Activated CD4-positive, CD25-positive, alpha-beta regulatory T cell (primary cell): ENCODE measurements at places on chromosomes 4 and X.

GRCh38 chr4:180696460-180697092 is 1546.6 kb upstream of the TENM3 start:
- DNase-seq = no peak

DNA sequence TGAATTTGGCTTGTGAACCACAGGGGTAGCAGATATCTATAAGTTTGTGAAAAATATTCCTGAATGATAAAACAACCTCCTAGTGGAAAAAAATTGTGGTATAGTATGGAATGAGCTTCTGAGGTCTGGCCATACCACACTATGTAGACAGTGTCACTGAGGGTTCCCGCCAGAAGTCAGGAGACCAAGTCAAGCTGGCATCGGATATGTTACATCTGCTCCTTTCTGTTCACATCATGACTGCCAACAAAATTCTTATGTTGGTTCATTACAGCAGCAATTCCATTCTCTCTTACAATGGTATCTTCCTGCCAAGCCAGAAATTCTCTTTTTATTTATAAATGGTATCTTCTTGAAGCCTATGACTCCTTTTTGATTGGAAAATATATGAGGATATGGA is 273.0 kb downstream of the PPP3CA start:
- DNase-seq = no peak

GRCh38 chr4:144861471-144861870 is 215.5 kb downstream of the HHIP start:
- no peak for DNase-seq

- no peak for DNase-seq
These were observed 77.5 kb downstream of the IRF2 start for GRCh38 chr4:184396570-184397515.

DNA sequence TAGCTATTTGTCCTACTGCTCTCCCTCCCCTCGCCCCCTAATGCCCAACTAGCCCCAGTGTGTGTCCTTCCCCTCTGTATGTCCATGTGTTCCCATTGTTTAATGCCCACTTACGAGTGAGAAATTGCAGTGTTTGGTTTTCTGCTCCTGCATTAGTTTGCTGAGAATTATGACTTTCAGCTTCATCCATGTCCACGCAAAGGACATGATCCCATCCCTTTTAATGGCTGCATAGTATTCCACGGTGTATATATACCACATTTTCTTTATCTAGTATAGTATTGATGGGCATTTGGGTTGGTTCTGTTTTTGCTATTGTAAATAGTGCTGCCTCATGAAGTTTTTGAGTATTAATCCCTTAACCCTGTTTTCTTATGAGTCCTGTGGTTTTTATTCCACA is 33.6 kb upstream of the CFAP299 start:
- DNase-seq = no peak

DNA sequence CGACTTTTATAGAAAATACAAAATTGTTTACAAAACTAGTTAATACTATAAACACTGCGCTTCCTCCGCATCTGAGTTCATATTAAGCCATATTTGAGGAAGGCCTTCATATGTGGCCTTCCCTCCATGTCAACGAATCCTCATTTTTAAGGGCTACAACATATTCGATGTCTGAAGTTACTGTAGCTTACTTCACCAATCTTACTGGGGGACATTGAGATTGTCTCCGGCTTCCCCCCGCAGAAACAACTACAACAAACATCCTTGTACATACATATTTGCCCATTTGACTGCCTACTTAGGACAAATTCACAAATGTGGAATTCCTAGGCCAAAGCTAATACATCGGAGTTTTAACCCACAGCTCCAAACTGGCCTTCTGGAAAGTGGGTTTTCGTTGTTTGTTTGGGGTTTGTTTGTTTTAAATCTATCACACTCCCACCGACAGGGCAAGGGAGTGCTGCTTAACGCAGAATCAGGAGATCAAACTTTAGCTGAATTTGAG is 581 bp upstream of the FAM114A1 start:
- no peak for DNase-seq

DNA sequence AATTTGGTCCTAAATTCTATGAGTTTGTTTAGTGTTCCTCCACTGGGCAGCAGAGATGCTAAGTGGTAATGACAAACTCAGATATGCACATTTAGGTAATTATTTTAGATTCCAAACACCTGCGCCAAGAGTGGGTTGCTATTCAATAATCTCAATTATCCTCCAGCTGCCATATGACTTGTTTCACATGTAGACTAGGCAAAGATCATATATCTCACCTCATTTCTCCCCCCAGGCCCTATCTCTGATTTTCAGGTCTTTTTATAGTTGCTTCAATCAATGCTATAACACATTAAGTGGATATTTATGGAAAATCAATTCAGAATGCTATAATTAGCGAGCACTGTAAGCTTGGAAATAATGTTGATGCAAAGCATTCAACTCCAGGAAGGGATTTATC is 217.6 kb downstream of the KCTD8 start:
- no peak for DNase-seq
